ENCODE measurements at places on chromosomes 4 and X.

DNA sequence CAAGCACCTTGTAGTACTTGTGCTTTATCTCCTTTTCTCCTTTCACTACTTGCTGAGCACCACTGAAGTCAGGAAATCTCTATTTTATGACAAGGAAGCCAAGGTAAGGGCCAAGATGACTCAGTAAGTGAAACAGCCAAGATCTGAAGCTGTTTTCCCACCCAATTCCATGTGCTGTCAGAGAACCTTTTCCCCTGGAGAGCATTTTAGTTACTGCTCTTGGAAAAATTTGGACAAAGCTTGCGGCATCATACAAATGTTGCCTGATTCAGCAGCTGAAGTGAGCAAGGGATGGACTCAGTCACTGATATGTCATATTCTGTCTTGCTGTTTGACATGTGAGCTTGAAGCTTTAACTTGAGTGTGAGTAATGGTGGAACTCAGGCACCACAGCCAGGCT is 391.4 kb downstream of the RAB28 start:
- no peak for DNase-seq

- DNase-seq = no peak
These were observed 50.9 kb upstream of the BCOR start for GRCh38 chrX:40148385-40149285.

GRCh38 chr4:156594624-156595023 is 377.0 kb downstream of the PDGFC start:
- no peak for DNase-seq

DNA sequence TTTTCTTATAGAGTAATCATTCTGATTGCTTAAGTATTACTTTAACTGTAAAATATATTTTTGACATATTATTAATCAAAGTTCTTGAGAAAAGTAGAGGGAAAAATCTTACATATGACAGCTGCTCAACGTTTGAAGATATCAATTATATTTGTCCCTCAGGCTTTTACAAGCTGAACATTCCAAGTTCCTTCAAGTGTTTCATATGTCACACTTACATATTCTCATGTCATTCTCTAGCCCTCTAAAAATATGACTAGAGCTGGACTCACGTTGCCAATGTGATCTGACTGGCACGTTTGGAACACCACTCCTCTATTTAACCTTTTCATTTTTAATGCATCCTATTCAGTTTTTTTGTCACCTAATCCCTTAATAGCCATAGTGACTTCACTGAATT is 492.9 kb downstream of the PCDH18 start:
- no peak for DNase-seq

GRCh38 chrX:17882680-17883079 is 21.6 kb upstream of the RAI2 start:
- no peak for DNase-seq

GRCh38 chrX:19174401-19175025 is 52.2 kb upstream of the ADGRG2 start:
- no peak for DNase-seq

GRCh38 chr4:42954963-42955669 is 62.6 kb downstream of the GRXCR1 start:
- no peak for DNase-seq

- no peak for DNase-seq
These were observed 12.6 kb upstream of the GBA3 start for GRCh38 chr4:22680065-22680642.

- DNase-seq = no peak
These were observed 4.8 kb upstream of the CXCL1 start for GRCh38 chr4:73864365-73864764.

DNA sequence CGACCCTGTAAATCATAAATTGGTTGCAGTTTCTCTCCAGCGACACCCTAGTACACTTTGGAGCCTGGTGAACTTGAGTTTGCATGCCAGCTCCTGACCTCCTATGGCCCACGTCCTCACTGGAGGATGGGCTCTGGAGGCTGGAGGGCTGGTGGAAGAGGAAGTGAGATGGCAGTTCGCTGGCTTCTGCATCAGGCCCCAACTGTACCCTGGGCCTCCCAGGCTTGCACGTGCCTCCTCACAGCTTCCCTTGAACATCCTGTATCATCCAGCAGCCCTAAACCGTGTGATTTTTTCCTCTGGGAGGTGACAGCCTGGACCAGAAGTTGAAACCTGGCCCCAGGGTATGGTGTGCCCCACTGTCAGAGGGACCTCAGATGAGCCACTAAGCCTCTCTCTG is 78.5 kb downstream of the HTRA3 start:
- DNase-seq = no peak

DNA sequence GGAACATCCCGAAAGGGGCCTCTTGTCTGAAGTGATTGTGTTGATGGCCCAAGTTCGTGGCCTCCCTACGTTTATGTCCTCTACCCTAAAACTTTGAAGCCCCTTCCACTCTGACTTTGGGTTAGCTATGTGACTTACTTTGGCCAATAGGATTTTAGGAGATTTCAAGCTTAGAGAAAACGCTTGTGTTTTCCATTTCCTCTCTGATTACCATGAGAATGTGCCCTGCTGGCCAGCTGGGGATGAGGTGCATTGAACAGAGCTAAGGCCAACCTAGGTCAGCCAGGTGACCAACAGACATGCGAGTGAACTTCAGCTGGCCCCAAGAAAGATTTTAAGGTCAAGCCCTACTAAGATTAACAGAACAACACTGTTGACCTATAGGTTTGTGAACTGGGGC is 82.4 kb downstream of the SLC2A9 start:
- no peak for DNase-seq

DNA sequence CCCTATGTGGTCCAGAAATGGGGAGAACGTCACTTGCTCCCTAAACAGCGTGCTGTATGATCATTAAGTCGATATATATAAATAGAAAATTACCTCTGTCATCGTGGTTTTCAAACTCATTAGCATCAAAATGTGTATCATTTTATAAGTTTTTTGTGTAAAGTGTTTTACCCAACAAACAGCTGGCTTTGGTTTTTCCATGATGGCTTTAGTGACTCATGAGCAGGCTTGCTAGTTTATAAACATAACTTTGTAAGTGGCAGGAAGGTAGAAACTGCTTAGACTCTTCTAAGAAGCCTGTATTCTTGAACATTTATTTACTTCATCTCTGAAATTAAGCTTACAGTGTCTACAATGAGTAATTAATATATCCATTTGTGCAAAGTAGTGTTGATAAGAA is 108.4 kb upstream of the DIPK2B start:
- DNase-seq = no peak

DNA sequence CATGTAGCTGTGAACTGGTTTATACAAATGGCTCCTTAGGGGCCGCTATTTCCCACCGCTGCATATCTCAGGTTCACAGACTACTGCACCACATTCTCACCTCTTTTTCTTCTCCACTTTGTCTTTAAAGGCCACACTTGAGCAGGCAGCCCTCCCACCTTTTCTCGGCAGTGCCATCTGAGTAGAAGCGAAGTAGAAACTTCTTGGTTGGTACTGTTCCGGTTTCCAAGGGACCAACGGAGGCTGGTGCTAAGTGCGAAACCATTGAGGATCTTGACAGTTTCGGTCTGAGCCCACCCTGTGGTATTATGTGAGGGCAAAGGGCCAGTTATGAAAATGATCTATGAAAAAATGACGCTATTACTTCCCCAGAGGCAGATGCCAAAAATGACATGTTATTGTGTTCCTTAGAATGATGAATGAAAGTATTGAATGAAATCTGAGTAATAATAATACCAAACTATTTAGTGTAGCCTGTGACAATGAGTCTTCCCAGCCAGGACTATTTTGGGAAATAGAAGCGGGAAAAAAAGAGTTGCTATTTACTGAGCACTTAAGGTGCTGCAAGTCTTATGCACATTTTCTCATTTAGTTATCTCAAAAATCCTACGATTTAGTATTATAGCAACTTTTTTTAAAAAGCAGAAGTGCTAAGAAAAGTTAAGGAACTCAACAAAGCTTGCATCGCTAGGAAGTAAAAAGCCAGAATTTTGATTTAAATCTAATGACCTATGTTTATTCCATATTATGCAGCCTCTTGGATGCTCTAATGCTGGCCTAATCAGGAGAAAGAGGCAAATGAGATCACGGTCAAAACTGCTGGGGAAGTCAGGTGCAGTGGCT is 29.6 kb upstream of the CHRNA9 start:
- DNase-seq = no peak

DNA sequence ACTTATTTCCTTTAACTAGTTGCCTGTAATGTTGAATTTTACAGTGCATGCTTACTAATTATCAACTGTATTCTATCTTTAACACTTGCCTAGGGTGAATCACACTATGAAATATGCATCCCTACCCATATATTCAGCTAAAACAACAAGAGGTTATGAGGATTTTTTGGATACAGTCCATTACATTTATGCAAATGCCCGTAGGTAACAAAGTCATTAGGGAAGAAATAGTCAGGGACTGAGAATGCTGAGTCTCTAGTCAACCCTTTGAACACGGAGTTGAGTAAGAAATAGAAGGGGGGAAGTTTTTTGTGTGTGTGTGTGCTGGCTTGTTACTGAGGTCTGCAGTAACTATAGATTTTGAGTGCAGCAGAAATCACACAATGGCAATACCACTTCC is 26.1 kb upstream of the CBLL2 start:
- DNase-seq = no peak

- DNase-seq = no peak
These were observed 64.4 kb downstream of the CHST7 start for GRCh38 chrX:46637938-46638337.

DNA sequence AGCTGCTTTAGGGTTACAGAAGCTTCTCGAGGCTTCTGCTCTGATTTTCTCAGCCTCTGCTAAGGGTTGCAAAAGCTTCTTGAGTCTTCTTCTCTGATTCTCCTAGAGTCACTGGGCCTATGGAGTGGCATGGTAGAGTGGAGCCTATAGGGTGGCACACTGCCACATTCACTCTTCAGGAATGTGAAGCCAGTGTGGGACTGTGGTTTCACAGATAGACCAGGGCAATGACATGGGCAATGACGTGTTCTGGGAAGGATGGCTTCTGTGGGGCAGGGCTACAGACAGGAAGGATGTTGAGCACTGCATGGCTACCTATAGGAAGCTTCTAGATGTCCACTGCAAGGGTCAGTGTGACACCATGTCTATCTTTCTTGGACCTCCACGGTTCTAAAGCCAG is 11.0 kb upstream of the MAMLD1 start:
- no peak for DNase-seq

DNA sequence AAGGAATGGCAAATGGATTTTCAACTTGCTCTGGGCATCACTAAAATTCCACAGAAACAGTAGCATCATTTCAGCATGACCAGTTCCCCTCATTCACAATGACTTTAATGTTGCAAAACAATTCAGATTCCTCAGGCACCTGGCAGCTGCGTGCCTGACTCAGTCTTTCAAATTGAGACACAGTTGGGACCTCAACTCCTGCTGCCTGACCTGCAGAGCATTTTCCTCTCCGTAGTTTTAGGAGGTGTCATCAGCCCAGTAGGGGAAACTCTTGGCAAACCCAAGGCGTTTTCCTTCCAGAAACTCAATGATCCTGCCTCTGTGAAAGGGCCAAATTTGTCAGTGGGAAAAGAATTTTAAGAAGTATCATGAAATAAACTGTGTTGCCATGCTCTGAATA is 388.9 kb downstream of the SPRY1 start:
- no peak for DNase-seq

DNA sequence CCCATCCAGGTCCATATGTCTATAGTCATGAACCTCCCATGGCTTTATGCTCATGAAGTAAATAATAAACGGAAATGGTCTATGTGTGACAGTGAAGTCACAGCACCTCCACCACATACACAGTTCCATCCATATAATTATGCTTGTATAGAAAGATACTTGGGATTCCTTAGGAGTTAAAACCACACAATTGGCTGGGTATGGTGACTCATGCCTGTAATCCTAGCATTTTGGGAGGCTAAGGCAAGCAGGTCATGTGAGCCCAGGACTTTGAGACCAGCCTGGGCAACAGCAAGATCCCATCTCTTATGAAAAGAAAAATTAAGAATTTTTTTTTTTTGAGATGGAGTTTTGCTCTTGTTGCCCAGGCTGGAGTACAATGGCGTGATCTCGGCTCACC is 55.6 kb upstream of the RBM47 start:
- DNase-seq = no peak

DNA sequence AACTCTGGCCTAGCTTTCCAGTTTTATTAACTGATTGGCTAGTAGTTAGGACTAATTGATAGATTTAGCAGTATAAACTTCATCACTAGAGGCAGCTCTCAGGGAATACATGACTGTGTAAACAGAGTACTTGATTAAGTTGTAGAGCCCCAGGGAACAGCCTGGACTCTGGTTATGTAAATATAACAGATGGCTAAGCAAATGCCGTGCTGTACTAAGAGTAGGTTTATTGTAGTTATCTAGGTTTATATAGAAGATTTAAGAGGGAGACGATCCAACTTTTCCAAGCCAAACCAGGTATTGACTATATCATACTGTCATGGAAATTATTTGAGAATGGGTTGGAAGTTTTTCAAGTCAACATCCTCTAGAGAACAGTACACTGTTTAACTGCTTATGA is 463.4 kb upstream of the GRID2 start:
- no peak for DNase-seq

- no peak for DNase-seq
These were observed 57.1 kb downstream of the CCDC149 start for GRCh38 chr4:24855741-24856140.

GRCh38 chrX:24173115-24173847 is 23.8 kb downstream of the ZFX start:
- no peak for DNase-seq

DNA sequence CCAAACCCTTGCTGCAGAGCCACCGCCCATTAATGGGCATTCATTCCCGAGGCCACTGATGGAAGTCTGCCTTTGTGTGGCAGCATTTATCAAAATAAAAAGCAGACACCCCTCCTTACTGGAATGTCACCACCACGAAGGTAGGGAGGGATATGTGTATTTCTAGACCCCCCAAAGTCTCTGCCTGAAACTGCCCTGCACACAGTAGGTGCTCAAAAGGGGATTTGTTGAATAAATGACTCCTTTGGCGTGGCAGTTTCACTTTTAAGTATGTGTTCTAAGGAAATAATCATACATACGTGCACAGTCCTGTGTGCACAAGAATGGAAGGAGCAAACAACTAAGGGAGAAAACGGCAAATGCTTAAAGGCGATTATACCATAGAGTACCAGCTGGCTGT is 23.6 kb upstream of the GLOD5 start:
- no peak for DNase-seq

GRCh38 chr4:23006756-23007155 is 314.0 kb downstream of the GBA3 start:
- DNase-seq = no peak

GRCh38 chr4:13917015-13917414 is 289.5 kb upstream of the BOD1L1 start:
- DNase-seq = no peak

GRCh38 chrX:45709381-45709780 is 508.7 kb upstream of the DIPK2B start:
- no peak for DNase-seq

DNA sequence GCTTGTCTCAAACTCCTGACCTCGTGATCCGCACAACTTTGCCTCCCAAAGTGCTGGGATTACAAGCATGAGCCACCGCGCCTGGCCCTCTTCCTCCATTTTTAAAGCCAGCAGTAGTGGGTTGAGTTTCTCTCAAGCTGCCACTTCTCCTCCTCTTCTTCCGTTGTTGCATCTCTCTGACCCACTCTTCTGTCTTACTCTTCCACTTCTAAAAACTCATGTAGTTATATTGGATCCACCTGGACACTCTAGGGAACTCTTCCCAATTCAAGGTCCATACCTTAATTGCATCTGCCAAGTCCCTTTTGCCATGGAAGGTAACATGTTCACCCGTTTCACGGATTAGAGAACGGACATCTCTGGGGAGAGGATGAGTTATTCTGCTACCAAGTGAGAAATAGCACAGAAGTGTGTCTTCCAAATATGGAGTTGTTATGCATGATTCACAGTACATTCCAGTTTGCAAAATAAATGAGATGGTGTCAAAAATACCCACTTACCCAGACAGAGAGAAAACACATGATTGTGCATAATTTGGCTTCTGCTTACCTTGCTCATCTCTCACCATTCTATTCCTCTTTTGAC is 51.8 kb downstream of the GBA3 start:
- DNase-seq = no peak
